ENCODE measurements at places on chromosomes 2 and 18.

- DNase-seq = peak; percentile 45
Observed at GRCh38 chr2:184597571-184597991, 748 bp upstream of the ZNF804A start.

DNA sequence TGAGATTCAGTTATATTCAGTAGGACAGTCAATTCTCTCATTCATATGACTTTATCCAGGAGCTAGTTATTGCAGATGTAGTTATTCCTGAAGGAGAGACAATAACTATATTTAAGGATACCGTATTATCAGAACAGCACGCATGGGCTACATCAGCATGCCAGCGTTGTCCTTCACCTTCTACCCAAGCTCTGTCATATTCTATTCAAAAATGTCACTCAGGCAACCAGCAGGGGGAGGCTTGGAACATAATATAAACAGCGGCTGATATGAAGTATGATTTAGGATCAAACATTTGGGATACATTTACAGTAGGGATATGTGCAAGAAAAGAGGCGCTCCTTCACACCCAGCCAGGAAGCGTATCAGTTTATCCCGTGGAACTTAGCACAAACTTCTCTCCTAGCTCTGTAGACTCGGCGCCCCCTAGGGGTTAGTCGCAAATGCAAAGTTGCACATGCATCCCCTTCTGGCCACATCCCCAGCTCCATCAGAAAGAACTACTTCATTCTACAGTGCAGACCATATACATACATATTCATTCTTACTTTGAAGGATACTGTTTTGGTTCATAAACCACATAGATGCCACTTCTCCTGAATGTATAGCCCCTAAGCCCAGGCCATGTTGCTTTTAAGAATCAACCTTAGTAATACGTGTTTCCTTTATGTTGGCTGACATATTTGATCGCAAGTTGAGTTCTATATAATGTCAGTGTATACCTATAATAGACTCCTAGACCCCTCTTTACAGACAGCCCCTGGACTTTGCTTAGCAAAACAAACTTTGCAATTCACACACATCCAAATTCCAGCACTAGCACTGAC lies 759.4 kb downstream of the ADCYAP1 start:
- DNase-seq = peak; percentile 12

GRCh38 chr2:189336276-189336975 lies 104.8 kb upstream of the WDR75 start:
- DNase-seq = no peak

DNA sequence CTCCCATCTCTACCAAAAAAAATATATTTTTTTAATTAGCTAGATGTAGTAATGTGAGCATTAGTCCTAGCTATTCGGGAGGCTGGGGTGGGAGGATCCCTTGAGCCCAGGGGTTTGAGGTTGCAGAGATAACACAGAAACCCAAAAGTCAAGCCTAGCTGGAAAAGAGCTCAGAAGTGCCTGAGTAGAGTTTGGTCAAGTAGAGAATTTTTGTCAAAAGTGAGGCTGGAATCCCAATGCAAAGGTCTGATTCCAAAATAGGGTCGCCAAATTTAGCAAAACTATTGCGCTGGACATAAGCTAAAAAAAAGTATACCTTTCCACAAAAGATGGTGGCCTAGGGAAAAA lies 15.5 kb upstream of the MSH6 start:
- DNase-seq = no peak

DNA sequence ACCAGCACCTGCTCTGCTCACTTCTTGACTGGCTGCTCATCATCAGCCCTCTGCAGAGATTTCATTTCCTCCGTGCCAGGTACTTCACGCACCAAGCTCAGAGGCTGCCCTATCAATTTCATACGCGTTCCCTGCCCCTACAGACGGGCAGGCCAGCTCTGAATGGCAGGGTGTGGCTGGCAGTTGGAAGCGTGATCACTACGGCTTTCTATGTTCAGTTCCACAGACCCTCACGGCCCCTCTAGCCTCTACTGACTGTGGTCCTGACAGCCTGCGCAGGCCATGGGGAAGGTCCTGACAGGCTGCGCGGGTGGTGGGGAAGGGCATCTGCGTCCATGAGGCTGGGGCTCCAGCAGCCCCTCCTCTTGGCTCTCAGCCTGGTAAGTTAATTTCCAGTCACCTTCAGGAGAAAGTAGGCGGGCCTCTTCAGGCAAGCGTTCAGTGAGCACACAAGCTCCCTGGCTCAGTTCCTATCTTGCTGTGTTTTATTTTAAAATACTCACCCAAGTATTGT lies 154.8 kb downstream of the ZNF236 start:
- no peak for DNase-seq

- DNase-seq = no peak
Observed at GRCh38 chr18:26503382-26503781, 45.0 kb downstream of the KCTD1 start.

DNA sequence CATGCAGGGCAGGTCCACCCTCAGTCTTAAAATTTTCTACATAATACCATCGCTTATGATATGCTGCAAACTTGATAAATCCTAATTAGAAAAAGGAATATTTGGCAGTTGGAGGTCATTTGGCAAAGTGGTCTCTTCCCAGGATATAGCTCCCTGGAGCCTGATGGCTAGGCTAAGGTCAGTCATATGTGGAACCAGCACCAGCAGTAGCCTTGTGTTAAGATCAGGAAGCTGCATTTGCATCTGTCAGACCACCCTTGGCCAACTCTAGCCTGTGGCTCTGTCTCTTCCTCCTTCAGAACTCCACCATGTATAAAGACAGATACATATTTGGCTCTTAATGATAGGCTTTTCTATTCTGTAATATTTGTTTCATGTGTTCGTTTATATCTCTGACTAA lies 5.4 kb upstream of the HK2 start:
- DNase-seq = no peak

- no peak for DNase-seq
Observed at GRCh38 chr18:46001892-46002291, 34.8 kb upstream of the EPG5 start.

DNA sequence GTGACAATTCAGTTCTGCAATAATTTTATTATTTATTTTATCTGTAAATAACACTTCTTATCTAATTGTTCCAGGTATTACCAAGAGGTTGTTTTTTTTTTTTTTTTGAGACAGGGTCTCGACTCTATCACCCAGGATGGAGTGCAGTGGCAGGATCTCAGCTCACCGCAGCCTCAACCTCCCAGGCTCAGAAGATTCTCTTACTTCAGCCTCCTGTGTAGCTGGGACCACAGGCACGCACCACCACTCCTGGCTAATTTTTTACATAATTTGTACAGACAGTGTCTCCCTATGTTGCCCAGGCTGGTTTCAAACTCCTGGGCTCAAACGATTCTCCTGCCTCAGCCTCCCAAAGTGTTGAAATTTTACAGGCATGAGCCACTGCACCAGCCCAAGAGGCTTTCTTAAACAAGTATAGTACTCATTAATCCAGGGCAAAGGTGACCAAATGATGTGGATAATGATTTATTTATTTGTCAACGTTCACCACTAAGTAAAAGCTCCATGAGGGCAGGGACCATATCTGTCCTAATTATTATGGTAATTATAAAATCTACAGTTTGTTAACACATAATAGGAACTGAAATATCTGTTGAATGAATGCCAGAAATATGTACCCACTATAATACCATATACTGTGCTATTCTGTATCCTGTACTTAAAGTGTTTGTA lies 12.0 kb downstream of the STK17B start:
- no peak for DNase-seq

- no peak for DNase-seq
Observed at GRCh38 chr18:79825913-79826312, 28.2 kb downstream of the KCNG2 start.

- DNase-seq = no peak
Observed at GRCh38 chr18:13377496-13377895, 158.9 kb downstream of the LDLRAD4 start.

DNA sequence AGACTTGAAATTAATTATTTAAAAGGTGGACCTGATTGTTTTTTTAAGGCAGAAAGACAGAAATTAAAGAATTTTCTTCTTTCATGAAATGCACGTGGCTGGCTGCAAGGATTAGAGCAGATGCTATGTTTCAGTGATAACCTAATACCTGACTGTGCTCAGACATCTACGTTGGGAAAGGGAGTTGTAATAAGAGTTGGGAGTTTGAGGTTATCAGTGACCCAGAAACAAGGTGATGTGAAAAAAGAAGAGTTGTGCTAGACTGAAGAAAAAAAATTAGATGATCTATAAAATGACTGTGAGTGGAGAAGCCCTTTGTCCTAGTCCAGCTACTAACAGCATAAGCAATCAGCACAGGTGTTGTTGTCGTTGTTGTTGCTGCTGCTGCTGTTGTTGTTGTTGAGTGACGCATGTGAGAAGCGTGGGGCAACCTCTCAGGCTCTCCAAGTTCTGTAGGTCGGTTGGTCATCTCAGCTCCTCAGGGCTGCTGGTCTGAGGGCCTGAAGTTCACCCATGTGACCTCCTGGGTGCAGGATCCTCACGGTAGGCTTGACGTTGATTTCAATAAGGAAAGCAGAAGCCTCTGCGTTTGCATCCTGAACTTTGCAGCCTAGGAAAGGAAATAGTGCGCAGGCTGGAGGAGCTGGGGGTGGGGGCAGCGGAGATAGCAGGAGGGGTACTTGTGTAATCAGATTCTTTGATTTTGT lies 7.6 kb downstream of the POU3F3 start:
- no peak for DNase-seq

- DNase-seq = no peak
Observed at GRCh38 chr18:31983020-31983419, 35.6 kb upstream of the RNF125 start.

- peak; percentile 47 for DNase-seq
Observed at GRCh38 chr2:176001281-176001915, 669 bp downstream of the LNPK start.

DNA sequence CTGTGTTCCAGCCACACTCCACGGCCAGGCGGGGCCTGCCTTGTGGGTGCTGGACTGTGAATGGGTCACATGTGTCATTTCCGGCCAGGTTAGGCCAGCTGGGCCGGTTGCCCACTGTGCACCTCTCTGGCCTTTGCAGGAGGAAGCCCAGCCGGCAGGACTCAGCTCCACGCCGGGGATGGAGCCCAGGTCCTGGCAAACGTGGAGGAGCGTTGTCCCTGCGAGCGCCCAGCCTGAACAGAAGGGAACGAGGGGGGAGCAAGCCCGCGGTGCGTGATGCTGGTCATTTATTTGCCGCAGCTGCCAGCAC lies 152.9 kb downstream of the PXDN start:
- no peak for DNase-seq

GRCh38 chr2:20187331-20187730 lies 37.6 kb downstream of the SDC1 start:
- DNase-seq = no peak

- DNase-seq = no peak
Observed at GRCh38 chr2:138115666-138116065, 151.4 kb downstream of the HNMT start.

- DNase-seq = peak; percentile 9
Observed at GRCh38 chr2:187497858-187498463, 49.9 kb upstream of the CALCRL start.

GRCh38 chr2:203301667-203302066 lies 26.5 kb upstream of the ABI2 start:
- DNase-seq = no peak

- no peak for DNase-seq
Observed at GRCh38 chr2:46550686-46551404, 71.5 kb downstream of the TMEM247 start.

DNA sequence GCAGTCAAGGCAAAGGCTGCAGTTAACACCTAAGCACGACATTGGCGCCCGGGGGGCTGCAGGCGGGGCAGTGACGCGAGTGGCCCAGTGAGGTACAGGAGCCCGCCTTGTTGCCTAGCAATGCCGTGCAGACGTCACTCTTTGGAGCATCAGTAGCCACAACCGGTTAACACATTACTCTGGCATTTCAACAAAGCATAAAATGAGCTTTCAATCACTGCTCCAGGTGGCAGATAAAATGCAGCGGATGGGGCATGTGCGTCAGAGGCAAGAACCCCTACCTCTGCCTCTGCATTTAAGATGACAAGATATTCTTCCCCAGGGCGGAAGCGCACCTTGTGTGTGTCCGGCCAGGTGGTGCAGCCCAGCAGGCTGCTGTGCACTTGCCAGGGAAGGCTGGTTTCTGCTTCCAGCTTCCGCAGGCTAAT lies 139.4 kb downstream of the MTCL1 start:
- DNase-seq = no peak

DNA sequence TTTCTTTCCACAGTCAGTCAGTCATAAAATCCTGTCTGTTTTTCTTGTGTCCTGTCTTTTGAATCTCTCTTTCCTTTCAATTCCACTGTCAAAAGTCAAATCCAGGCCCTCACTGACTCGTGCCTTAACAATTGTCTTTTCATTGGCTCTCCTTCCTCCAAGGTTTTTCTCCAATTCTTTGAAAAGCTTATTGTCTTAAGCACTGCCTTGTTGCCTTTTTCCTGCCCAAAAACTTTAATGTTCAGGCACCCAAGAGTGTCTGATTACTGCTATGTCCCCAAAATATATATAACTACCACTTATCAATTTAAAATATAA lies 13.9 kb upstream of the SULT1C4 start:
- DNase-seq = no peak

- DNase-seq = no peak
Observed at GRCh38 chr18:13243363-13243762, 24.8 kb downstream of the LDLRAD4 start.

DNA sequence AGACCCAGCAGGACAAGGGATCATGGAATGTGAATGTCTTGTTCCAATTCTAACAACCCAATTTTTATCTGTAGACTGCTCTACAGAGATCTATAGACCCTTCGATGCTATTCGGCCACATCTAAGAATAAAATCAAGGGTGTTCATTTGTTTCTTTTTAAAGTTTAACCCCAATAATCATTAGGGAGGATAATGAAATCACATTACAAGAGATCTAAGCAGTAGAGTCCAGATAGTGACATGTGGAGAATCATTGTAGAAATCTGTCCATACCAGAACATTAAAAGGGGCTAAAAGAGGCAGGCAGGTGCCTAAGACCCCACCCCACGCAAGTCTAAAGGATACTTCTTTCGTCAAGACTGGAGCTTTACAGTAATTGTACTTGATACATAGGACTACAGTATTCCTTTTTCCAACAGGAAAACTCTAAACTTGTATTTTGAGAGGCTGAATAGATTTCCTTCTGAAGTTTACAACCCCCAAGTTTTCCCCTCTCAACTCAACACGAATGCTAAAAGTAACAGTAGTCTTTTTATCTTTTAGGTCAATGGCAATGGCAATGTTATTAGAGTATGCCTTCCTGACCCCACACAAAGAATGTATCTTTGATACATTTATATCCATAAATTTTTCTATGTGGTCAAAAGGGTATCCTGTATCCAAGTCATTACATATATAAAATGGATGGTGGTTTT lies 183.7 kb downstream of the TCF4 start:
- no peak for DNase-seq

DNA sequence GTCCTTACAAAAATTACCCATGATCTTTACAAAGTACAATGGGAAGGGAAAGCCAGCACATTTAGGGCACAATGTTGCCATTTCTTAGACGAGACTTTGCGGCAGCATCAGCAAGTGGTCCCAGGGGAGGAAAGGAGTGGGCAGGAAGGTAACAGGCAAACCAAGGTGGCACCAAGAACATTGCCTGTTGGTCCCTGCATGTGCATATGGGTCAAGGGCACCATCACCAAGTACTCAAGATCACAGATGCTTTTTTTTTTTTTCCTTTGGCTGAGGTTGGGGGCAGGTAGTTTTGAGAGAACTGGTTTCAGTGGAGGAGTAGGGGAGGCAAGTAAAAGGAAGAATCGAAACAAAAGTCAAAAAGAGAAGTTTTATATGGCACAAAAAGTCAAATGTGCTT lies 752 bp upstream of the CYTIP start:
- DNase-seq = no peak

GRCh38 chr2:46051085-46051484 lies 246.1 kb upstream of the EPAS1 start:
- DNase-seq = no peak

Data from GM03348 (cell line).